Endothelial cell (in vitro differentiated cells): ENCODE measurements at places on chromosomes 5 and 9.
A peak's percentile ranks its signal among the peaks of the same experiment; 100 is the strongest.

GRCh38 chr5:172858511-172858989 lies 24.5 kb downstream of the ERGIC1 start:
- no peak for DNase-seq

- DNase-seq = no peak
These were observed 174.7 kb upstream of the PPP1R26 start for GRCh38 chr9:135304886-135305285.

GRCh38 chr5:111224561-111225345 lies 569 bp downstream of the CAMK4 start:
- DNase-seq = no peak

- DNase-seq = no peak
These were observed 435.6 kb upstream of the CDH9 start for GRCh38 chr5:27474047-27474309.

DNA sequence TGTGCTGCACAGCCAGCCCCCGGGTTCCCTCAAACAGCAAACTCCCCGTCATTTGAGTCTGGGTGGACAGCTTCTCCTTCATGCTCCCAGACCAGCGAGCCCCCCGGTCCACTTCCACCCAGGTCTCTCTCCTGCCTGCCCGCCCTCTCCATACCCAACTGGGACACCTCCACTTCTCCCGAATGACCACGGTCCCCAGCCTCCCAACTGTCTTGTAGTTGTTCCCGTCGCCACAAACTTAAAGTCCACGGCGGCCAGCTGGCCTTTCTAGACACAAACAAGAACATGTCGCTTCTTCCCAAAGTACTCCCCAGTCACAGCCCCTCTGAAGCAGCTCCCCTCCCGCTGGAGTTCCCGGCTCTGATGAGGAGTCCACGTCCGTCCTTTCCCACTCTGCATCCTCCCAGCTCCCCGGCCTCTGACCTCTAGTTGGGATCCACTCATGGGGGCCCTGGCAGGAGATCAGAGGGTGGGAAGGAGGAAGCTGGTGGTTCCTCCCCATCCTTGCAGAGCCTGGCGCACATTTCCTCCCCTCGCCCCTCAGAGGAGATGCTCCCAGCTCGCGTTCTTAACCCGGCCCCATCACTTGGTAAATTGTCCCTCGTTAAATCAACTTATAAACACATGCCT lies 24.1 kb upstream of the PPP1R26 start:
- DNase-seq = no peak

DNA sequence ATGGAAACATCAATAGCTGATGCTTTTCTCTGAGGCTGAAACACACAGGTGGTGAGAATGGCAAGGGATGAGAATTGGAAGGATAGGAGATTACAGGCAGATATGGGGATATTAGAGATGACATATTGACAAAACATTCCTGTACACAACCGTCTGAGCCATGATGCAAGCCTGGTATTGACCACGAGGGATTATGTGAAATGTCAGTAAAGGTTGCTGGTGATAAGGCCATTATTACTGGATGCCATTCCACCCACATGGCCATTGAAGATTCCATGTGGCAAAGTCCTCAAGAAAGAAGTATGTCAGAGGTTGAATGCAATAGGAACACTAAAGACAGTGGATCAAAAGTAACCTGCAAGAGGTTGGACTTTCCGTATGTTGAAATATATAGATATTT lies 15.7 kb downstream of the GRAMD2B start:
- DNase-seq = no peak

- DNase-seq = no peak
These were observed 53.8 kb upstream of the CLINT1 start for GRCh38 chr5:157912621-157913325.

GRCh38 chr5:59066367-59067163 lies 483.7 kb downstream of the RAB3C start:
- DNase-seq = no peak

GRCh38 chr5:94469894-94470329 lies 148.5 kb downstream of the KIAA0825 start:
- DNase-seq = no peak

DNA sequence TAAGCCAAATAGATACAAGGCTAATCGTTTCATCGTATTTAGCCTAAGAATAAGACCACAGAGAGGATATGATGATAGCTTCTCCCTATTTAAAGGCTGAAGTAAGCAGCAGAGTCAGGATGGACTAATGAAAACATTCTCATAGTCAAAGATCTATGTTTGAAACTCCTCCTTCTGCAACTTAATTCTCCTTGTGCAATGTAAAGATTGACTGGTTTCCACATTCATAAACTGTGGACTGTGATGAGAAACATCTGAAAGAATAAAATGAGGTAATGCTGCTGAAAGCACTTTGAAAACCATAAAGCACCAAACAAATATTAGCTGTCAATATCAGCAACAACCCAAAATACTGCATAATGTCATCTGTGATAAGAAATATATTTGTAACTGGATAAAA lies 361.9 kb downstream of the CSNK1G3 start:
- DNase-seq = no peak

GRCh38 chr5:120910629-120911028 lies 446.5 kb downstream of the PRR16 start:
- DNase-seq = no peak

DNA sequence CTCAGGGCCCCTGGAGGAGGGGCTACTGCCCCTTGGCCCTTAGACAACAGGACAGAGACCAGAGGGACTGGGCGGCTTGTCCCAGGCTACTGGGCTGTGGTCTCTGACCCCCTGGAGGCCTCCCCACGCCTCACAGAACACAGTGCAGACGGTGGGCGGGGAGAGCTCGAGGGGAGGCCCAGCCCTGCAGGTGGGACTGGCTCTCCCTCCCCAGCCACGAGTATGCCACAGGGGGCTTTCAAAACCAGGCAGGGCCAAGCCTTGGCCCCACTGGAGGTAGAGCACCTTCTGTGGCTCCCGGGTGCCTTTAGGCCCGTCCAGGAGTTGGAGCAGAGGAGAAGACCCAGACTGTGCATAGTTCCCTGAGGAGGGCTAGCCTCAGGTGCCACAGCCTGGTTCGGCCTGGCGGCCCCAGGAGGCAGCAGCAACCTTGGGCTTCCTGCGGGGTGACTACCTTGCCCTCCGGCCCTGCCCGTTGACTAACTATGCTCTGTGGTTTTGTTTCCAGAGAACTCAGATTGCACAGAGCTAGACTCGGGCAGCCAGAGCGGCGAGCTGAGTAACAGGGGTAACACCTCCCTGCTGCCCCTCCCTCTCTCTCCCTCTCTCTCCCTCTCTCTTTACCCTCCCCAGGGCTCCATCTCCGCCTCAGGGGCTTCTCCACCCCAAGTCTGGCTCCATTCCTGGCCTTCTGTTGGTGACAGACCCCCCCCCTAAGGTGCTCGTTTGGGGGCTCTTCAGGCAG lies 15.5 kb downstream of the CARD19 start:
- no peak for DNase-seq

- DNase-seq = no peak
These were observed 66.5 kb downstream of the MSX2 start for GRCh38 chr5:174790906-174791305.

- no peak for DNase-seq
These were observed 49.5 kb downstream of the PKD2L2 start for GRCh38 chr5:137938751-137939143.

- DNase-seq = no peak
These were observed 147.4 kb downstream of the PBX3 start for GRCh38 chr9:125894566-125894965.

DNA sequence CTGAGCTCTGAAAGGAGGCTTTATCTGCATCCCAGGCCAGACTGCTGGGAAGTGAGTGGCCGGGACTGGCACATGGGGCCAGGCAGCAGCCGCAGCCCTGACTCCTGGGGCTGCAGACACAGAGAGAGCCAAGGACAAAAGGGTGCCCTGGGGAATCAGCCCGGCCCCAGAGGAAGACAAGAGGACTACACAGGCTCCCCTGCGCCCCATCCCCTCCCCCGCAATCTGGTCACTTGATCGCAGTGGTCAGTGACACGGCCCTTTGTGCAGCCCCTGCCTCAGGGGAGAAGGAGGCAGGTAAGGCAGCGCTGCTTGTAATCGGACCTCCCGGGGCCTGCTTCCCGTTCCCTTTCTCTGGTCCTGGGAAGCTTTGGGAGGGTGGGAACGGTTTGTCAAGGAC lies 55.5 kb upstream of the FUBP3 start:
- no peak for DNase-seq

GRCh38 chr5:17172791-17173190 lies 44.6 kb upstream of the BASP1 start:
- DNase-seq = no peak

- DNase-seq = no peak
These were observed 22.2 kb downstream of the AK8 start for GRCh38 chr9:132855904-132856303.

GRCh38 chr5:103433211-103433610 lies 129.4 kb downstream of the NUDT12 start:
- no peak for DNase-seq

DNA sequence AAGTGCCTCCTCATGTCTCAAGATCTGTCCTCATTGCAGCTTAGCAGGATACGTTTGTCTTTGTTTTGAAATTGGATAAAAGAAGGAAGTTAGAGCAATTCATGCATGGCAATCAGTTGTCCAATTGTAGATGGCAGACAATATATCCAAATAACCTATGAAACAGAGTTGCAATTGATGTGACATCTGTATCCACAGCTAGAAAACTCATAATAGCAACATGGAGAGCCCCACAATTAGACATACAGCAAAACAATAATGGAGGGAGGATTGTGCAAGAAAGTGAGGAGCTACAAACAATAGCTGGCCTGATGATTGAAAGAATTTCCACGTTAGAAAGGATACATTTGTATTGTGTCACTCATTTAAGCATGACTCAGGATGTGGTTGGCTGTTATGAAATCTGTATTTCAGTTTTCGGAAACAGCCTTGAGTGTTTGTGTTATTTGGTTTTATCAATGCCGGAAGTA lies 132.0 kb downstream of the FAM174A start:
- no peak for DNase-seq

- DNase-seq = no peak
These were observed 182.0 kb downstream of the GIN1 start for GRCh38 chr5:102937894-102938293.

DNA sequence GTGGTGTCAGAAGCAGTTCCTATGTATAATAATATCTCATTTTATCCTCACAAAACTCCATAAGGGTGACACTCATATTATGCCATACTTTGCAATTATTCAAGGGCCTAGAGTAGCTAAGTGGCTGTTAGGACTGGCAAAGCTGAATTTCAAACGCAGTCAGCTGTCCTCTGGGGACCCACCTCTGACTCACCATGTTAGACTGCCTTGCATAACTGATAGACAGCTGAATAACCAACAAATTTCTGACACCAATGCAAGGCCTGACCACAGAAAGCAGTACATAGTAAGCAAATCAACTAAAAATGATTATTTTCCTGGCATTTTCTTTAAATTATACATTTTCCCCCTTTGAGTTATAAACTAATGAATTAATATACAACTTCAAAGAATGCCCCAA lies 251.6 kb upstream of the PTGER4 start:
- DNase-seq = no peak

DNA sequence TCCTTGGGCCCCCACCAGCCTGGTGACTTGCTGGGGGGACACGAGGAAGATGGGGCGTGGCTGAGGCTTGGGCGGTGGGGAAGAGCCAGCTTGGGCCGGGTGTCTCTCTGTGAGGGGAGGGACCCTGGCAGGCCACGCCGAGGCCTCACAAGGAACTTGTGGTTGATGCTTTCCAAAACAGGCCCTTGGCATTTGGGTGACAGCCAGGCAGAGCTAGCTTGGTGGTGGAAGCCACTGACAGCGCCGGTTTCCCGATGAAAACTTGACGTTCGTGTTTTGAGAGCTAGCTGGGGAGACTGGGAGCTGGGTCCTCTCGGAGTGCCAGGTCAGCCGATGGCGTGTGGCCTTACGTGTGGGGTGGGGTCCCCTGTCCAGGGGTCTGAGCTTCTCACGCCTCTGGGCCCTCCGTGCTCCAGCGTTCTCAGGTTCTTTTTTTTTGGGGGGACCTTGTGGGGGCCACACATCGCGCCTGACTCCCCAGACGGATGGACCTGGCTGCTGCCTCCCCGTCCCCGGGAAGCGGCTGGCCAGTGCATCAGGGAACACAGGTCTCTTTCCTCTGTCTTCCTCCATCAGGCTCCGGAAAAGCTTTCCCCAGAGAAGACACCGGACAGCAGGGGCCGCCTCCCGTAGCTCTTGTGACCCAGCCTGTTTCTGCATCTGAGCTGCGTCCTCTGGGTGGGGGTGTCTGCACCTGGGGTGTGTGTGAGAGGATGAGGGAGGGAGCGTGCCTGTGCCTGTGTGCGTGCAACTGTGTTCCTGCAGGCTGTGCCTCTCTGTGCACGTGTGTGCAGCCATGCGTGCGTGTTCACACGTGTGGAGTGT lies 129.3 kb upstream of the LPCAT1 start:
- DNase-seq = no peak

- peak; percentile 42 for DNase-seq
These were observed 388.3 kb downstream of the PLK2 start for GRCh38 chr5:58071566-58071965.

- DNase-seq = no peak
These were observed 224.6 kb downstream of the DRD1 start for GRCh38 chr5:175219366-175219765.

DNA sequence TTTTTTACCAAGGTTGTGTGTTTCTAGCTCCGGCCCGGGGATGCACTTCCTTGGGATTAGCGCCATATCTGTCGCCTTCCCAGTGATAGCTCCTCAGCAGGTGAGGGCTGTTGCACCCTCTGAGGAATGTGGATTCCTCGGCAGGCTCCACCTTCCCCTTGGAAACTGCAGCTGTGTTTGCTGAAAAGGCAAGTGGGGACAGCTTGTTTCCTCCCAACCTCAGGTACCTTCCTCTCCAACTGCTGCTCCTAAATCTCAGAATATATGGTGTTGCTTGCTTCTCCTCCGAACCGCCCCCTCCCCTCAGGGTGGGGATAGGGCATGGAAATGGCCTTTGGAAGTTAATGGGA lies 1.3 kb downstream of the SLC1A1 start:
- no peak for DNase-seq

- DNase-seq = no peak
These were observed 17.7 kb downstream of the GNAQ start for GRCh38 chr9:78013934-78014333.

DNA sequence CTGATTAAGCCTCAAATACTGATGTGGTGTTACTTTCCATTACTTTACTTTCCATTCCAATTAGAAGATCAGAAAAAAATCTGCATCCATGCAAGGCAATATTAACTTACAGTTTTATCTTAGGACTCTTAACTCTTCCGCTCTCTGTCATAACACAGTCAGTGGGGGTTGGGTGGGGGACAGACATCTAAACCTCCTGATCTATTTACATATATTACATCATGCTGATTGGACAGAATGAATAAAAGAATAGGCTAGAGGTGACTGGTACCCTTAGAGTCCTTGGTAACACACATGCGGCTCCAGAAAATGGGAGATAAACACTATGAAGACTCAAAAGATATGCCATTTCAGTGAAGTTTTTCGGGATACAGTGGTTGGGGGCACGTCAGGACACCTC lies 27.6 kb downstream of the RAPGEF6 start:
- DNase-seq = no peak

DNA sequence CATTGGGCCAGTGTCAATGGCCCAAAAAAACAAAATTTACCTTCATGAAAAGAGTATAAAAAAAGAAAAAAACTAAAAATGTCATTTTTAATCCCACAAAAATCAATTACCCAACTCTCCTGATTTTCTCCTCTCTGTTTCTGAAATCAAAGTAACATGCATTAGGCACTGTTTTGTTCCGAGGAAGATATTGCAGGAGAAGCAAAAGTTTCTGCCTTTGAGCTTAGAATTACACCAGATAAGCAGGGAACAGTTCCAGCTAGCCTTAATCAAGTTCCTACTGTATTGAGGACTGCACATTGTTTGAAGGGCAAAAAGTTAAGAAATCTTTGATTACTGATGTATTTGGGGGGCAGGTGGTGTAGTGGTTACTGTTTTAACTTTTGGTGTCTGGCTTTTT lies 1.1 kb upstream of the PRKAA1 start:
- DNase-seq = no peak
